ENCODE measurements at places on chromosomes 2 and 18.

GRCh38 chr2:222039821-222040220 lies 259.0 kb downstream of the PAX3 start:
- DNase-seq = no peak

DNA sequence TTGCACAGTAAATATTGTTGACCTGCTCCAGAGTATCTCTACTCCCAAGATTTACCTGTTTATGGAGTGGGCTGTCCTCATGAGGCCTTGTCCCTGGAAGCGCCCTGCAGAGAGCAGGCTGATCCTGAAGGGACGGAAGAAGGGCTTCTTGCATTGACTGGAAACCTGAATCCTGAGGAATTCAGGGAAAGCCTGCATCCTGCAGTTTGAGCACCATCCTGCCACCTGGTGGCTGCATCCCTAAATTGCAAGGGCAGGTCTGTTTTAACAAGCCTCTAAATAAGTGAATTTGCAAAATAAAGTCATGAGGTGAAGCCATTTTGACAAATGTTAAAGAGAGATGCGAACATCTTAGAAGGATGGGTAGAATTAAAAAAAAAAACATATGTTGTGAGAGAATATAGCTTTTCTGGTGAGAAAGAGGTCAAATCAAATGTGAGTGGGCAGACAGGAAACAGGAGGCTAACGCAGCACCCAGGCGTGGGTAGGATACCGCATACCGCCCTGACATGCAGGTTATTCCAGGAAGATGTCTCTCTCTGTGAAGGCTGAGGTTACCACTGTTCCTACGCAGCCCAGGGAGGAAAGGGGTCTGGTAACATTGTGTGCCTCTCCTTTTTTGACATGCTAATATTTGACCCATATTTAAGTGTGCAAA lies 754.9 kb downstream of the RNF144A start:
- no peak for DNase-seq

GRCh38 chr2:171244970-171245782 lies 84.5 kb upstream of the TLK1 start:
- DNase-seq = no peak

DNA sequence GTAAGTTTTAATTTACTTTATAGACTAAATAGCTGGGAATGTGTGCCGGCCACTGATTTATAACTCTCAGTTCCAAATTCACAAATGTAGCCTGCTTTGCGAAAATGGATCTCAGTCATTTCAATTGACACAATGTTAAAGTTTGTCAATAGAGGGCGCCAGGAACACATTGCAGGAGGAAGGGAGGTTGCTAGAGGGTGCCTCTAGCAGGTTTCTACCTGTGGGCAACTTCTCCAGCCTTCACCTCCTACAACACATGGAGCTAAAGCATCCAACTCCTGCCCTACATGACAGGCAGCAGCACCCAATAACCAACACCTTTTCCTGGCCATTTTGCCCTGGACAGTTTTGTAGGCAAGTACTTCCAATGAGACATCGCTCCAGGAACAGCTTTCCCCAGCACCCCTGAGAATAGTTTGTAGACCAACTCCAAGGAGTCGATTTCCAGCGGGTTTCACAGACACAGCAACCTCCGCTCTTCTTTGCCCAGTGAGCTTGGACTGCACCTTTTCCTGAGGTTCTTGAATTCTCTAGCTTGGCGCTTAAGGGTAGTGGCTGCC lies 784.8 kb upstream of the CDH2 start:
- peak; percentile 6 for DNase-seq

DNA sequence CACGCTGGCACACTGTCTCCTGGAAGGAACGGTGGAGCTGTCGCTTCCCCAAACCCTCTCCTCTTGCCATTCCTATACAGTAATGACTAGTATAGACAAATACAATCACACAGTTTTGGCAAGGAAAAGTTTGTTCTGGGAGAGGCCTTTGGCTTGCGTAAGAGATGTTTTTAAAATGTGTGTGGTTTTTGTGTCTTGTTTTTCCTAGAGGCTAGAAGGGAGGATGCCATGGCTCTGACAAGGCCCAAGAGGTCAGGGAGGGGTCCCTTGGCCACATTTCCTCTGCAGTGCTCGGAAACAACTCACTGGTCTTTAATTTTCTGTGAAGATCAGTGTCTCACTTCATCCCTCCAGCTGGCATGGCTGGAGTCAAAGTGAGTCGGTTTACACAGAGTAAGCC lies 195.9 kb downstream of the SH3RF3 start:
- no peak for DNase-seq

DNA sequence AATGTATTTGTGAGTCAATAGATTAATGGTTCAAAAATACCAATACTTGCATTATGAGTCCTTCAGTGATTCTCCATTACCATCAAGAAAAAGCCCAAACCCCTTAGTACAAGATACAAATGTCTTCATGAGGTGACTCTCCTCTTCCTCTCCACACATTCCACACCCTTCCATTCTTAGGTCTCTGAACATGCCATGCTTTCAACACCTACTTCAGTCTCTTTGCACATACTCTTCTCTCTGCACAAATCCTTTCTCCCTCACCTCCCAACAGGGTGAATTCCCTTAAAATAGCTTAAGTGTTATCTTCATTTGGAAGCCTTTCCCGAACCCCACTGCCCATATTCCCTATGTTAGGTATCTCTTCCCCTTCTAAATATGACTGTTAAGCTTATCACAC lies 131.9 kb downstream of the ERBB4 start:
- DNase-seq = no peak

GRCh38 chr2:238743243-238744065 lies 104.4 kb upstream of the TWIST2 start:
- DNase-seq = no peak

DNA sequence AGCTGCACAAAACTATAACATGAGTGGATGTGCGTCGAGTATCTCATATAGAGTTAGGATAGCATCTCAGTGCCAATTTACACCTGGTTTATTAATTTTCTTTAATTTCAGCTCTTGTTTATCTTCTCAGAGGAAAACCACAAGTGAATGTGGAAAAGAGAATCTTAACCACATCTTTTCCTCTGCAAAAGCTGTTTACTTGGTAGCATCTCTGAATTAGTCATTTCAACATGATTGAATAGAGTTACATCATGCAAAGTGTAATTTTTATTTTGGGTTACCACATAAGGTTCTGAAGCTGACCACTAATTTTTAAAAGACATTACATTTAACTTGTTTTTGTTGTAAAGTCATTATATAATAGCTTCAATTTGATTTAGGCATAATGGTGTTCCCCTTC lies 83.8 kb upstream of the FAM237A start:
- DNase-seq = no peak

GRCh38 chr2:187431911-187432310 lies 16.1 kb downstream of the CALCRL start:
- DNase-seq = no peak

- no peak for DNase-seq
Measured at GRCh38 chr2:69177063-69177771, 164.2 kb downstream of the ANTXR1 start.

- no peak for DNase-seq
Measured at GRCh38 chr2:187525163-187525900, 28.9 kb downstream of the TFPI start.

DNA sequence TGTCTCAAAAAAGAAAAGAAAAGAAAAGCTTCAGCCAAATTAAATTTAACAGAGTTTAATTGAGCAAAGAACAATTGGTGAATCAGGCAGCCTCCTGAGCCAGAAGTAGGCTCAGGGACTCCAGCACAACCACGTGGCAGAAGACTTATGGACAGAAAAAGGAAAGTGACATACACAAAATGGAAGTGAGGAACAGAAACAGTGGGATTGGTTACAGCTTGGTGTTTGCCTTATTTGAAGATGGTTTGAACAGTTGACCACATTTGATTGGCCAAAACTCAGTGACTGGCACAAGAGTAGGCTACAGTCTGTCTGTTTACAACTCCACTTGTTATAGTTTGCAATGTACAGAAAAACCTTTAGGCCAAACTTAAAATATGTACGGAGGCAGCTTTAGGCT lies 83.1 kb downstream of the SOCS6 start:
- DNase-seq = no peak

DNA sequence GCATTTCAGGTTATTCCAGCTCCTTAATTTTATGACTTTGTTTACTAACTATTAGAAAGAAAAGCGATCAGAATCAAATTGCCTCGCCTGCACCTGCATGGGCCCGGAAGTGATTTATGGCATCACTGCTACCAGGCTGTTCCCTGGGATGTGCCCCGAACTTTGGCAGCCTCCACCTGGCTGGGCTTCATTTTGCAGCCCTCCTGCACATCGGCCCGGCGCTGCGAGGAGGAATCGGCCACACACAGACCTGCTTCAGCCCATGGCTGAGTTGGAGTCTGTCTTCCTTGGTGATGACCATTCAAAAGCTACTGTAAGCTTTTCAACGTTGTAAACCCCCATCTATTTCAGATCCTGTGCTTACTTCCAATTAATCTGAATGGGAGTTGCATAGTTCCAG lies 638.0 kb downstream of the RNF144A start:
- DNase-seq = no peak

DNA sequence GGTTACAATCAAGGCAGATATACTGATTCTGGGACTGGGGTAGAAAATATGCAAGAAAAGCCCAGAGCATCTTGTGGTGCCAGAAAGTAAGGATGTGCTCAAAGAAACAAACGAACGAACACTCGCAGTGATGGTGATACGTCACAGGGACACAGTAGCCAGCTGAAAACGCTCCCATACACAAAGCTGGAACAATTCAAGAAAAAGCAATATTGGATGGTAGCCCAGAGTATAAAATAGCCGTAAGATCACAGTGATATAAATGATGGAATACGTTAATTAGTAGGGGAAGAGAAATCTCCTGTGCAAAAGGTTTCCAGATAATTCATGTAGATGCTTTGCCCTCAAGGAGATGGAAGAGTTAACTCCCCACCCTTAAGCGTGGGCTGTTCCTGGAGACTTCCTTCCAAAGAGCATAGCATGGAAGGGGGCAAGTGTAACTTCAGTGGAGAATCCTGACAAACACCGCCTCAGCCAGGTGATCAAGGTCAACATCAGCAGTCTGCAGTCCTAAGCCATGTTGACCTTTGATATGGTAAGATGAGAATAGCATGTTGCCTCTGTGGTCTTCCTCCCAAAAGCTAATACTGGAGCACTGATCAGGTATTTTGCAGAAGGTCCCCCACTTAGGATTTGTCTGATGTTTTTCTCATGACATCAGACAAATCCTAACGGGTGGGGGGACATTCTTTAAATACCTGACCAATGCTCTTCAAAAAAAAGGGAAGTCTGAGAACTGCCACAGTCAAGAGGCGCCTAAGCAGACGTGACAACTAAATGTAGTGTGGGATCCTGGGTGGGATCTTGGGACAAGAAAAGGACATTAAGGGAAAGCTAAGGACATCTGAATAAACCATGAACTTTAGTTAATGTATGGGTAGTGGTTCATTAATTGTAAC lies 99.0 kb downstream of the NCK2 start:
- no peak for DNase-seq

DNA sequence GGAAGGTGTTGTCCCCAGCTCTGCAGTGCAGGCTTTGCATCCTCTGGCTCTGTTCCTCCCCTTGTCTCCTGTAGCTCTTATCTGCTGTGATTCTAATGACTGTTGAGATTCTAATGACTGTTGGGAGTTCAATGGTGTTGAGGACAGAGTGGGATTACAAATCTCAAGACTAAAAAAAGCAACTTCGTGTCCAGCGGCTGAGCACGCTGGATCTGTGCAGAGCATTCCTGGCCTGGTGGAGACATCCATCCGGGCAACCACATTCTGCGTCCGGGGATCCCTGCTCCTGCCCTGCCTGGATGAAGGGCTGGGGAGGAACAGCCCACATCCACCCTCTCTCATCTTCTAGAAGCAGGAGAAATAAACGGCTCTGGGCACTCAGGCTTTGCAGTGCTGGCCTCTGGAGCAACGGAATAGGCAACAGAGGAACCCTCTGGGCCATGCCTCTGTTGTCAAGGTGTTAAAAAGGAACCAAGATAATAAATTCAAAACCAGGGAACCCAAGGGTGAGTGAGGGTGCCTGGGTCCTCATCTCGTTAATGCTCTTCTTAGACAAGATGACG lies 106.7 kb upstream of the ASB18 start:
- DNase-seq = no peak

- DNase-seq = no peak
Measured at GRCh38 chr2:9820020-9820973, 23.0 kb upstream of the TAF1B start.

DNA sequence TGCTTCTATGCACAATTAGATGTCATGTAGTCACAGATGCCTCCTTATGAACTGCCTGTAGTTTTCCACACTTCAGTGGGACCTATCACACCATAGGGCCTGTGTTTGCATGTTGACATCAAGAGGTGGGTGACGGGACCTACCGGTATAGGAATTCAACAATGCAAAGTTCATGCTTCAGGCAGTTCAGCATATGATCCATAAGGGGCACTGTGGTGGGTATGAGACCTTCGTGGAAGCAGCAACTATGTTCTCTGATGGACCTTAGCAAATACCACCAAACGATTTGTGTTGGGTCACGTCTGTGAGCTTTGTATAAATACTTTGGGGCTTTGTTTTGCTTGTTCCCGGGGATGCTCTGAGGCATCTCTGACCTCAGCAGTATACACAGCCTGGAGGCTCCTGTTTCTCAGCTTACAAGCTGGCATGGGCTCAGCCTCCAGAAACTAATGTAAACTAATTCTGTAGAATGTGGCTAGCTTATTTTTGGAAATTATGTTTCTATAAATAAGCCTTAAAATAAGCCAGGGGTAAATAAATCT lies 111.6 kb downstream of the DTNA start:
- no peak for DNase-seq

- no peak for DNase-seq
Measured at GRCh38 chr2:201182650-201183364, at the start of gene CASP10. Gene CASP10 (plus strand): TSS chr2:201183141. CDS start chr2:201185778, 2,637 bp downstream.

DNA sequence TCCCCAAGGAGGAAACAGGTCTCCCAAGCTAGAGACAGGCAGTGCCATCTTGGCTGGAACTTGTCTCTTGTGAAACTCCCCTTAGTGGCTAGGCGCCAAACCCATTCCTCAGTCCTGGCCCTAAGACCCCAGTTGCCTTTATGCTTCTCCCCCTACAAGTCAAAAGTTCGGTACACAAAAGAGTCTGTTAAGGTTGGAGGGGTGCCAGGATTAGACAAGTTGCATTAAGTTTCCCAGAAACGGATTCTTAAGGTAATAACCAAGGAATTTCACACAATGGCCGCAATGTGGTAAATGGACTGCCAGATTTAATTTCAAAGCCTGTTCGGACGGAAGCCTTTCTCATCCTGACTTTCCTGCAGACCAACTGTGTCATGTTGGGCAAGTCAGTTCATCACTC lies 80.7 kb downstream of the CCBE1 start:
- DNase-seq = no peak

DNA sequence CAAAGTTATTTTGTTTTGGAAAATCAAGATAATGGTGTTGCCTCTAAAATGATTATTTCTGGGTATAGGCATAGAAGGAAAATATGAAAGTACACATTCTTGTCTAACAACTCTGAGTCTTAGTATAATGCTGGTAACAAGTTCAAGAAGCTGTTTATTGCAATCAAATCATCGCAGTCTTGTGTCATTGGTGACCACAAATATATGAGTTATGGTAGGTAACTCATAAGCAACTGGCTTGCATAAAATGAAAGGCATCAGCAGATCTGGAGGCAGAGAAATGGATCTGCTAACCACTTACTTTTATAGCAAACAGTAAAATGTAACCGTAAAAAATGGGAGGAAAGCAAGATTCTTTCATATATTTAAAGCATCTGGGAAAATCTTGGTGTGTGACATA lies 156.2 kb upstream of the TCF4 start:
- no peak for DNase-seq

GRCh38 chr2:96144481-96145035 lies 682 bp downstream of the DUSP2 start:
- DNase-seq = no peak

Data from NCI-H1436 (cell line).